ENCODE measurements at places on chromosomes 11 and 22.

GRCh38 chr11:109439684-109440083 is 17.7 kb downstream of the C11orf87 start:
- DNase-seq, result no peak

- peak; percentile 53 for DNase-seq
Observed at GRCh38 chr11:65489706-65490320, 9.0 kb upstream of the MALAT1 start.

- peak; percentile 36 for DNase-seq
Observed at GRCh38 chr11:32792948-32793475, 1.4 kb downstream of the CCDC73 start.

DNA sequence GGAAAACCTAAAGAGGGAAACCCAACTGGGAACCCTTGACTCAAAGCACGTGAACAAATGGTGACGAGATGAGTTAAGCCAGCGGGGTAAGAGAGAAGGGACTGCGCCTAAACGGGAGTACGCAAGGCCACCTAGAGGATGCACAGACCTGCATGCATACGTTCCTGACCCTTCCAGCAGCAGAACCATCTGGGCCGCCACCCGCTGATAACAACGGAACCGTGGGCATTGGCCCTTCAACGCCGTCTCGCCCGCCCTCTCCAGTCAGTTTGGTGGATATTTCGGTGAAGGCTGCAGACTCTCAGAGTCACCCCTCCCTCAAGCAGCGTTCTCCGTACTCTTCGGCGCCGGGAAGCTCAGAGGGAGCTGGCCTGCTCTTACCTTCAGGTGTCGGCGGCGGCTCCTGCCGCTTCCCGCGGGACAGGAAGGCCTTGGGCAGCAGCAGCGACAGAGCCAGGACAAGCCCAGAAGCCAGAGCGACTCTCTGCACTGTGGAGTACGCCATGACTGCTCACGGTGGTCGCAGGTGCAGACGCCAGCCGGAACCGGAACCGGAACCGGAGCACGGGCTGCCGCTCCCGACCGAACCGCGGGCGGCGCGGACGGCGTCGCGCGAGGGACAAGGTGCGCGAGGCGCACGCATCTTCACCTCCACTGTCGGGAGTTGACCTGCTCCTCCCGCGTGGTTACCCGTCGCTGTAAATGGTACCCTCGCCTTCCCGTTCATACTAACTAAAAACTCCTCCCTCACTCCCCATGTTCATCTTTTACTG is at the start of gene RIC3:
RIC3 (minus strand) TSS at position 541 of the 773 bp plus-strand sequence; CDS start at position 505, 36 bp downstream.
- peak; percentile 71 for DNase-seq

GRCh38 chr22:26585104-26585790 is 4.7 kb downstream of the TPST2 start:
- no peak for DNase-seq

DNA sequence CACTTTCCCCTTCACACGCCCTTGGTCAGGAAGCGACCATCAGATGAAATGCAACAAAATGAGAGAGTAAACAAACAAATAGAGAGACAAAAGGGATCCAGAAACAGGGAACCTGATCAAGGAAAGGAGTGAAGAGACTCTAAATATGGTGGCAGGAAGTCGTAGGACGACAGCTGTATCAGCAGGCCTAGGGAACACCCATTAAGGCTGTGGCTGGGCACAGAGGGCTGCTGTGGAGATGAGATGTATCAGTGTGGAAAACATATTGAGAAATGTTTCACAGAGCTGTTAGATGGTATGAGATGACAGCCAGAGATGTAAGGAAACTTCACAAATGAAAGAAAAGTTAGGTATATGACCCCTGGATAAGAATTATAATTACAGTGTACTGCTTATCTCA is 155.8 kb upstream of the MTMR2 start:
- no peak for DNase-seq

GRCh38 chr22:48258811-48259210 is 1496.4 kb downstream of the TBC1D22A start:
- no peak for DNase-seq

DNA sequence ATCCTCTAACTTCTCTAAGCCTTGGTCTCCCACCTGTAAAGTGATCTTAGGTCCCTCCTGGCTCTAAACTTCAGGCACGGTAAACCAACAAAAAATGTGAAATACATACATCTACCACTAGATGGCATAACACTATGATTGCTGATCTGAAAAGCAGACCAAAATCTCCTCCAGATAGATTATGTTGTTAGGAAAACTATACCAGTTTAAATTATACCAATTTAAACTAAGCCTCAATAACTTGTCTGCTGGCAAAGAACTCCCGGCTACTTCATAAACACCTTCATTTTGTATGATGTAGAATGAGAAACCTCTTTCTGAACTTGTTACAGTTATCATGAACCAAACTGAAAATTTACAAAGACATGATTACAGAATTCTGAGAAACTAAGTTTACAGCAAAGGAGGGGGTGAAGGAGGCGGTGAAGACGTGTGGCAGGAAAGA is 85.9 kb downstream of the SBF2 start:
- no peak for DNase-seq

GRCh38 chr11:90434858-90435257 is 212.0 kb upstream of the CHORDC1 start:
- no peak for DNase-seq

DNA sequence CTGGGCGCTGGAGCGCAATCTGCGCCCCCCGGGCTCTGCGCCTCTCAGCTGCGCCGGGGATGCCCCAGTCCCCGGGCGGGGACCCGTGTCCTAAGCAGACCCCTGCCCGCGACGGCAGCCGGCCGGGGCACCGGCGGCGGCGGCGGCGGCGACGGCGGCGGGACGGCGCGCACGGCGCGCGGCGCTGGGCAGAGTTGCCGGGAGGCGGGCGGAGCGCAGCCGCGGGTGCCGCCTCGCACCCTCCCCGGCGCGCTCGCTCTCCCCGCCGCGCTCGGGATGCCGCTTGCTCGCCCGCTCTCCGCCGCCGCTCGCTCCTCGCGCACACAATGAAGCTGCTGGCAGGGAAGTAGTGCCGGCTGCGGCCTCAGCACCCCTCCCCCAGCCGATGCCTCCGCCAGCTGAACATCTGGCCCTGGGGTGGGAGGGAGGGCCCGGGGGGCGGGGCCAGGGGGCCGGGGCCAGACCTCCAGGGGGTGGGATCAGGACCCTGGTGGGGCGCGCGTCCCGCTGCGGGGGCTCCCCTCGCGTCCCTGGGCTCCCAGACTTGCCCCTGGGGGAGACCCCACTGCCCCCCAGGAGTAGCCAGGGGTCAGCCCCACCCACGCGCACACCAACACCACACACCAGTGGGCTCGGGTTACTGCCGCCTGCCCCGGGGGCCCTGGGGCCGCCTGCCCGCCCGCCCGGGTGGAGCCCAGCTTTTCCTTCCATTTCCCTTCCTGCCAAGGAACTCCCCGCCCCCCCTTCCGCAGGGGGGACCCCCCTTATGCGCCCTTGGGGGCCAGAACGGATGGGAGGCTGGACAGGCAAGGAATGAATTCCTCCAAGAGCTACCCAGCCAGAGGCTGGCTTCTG is at the start of gene RCOR2:
RCOR2 (minus strand) TSS at position 328 of the 855 bp plus-strand sequence. CDS start 708 bp downstream, outside the sequence.
- peak; percentile 90 for DNase-seq

DNA sequence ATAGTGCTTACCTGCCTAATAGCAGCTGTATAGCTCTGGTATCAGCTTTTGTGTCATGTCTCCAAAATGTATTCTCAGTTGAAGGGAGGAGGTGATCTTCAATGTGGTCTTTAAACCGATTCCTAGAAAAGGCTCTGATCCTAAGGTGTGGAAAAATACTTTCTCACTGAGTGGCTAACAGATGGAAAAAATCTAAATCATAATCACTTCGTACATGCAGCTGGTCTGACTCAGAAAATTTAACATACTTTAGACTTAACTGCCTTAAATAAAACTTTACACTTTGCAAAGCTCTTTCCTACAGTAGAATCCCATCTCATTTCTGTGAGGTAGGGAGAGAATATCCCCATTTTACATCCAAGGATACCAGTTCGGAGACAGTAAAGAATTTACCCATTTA is 38.0 kb downstream of the C2CD3 start:
- no peak for DNase-seq

DNA sequence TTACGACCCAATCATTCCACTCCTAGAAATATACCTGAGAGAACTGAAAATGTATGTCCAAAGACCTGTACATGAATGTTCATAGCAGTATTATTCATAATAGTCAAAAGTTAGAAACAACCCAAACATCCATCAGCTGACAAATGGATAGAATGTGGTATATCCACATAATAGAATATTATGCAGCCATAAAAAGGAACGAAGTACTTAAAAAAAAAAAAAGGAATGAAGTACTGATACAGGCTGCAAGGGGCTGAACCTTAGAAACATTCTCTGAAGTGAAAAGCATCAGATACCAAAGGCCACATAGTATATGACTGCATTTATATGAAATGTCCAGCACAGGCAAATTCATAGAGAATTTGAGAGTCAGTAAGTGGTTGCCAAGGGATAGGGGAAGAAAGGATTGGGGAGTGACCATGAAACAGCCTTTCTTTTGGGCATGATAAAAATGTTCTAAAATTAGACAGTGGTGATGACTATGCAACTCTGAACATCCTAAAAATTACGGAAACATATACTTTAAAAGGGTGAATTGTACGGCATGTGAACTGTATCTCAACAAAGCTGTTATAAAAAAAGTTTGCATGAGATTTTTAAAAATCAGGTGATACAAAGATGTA is 1.8 kb downstream of the TPST2 start:
- DNase-seq, result no peak

GRCh38 chr11:116519499-116519898 is 253.3 kb downstream of the BUD13 start:
- DNase-seq, result peak; percentile 12

DNA sequence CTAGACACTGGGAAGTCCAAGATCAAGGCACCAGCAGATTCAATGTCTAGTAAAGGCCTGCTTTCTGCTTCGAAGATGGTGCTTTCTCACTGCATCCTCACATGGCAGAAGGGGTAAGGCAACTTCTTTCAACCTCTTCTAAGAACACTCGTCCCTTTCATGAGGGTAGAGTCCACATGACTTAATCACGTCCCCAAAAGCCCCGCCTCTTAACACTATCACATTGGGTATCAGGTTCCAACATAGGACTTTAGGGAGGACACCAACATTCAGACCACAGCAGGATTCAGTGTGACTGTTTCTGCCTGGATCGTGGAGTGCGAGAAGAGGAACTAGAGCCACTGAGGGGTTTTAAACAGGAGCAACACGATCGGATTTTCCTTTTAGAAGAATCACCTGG is 3.7 kb upstream of the TIRAP start:
- no peak for DNase-seq

- DNase-seq, result no peak
Observed at GRCh38 chr11:7621554-7621953, 51.7 kb downstream of the CYB5R2 start.
